NCI-H1694 treated with DMSO at 0.1 percent for 48 hours (cell line): ENCODE measurements at places on chromosomes 2 and 18.
A peak's percentile ranks its signal among the peaks of the same experiment; 100 is the strongest.

DNA sequence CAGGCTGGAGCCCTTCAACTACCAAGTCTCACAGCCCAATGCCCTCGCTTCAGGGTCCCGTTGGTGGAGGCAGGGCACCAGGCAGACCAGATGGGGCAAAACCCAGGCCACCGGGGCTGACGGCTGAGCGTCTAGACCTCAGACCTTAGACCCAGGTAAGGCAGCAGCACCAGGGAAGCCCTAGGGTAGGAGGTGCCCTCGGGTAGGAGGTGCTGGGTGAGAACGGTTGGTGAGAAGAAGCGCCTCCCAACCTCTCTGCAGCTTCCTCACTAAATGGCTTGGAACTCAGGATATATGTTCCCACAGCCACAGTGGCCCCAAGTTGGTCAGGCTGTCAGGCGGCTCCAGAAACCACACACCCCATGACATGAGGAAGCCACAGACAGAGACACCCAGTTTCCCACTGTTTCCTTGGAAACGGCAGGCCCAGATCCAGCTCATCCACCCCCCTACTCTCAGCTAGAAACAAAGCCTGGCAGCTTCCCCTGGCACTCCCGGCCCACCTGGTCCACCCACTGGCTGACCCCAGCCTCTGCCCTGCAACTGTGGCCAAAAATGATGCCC lies 13.1 kb upstream of the MLPH start:
- no peak for DNase-seq

DNA sequence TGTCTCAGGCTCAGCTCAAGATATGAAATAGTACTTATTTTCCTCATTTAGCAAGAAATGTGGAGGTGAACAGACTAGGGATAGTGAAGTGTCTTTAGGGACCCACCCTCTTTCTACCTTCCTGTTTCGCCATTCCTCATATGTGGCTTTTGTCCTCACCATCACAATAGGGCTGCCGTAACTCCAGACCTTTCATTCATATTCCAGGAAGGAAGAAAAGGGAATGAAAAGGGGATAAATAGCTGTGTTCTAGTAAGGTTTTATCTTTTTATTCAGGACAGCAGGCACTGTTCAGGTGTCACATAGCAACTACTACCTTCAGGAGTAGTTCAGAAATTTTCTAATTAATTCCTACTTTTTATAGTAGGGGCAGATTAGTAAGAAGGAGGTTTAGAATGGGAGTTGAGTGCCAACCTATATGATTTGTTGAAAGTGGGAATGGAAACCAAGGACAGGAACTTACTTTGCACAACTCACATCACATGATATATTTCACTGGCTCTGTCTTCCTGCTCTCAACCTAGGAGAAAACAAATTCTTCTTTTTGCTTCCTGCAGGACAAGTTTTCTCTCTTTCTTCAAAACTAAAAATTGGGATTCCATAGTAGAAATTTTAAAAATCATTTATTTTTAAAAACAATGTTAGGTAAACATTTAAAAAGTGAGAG lies 36.0 kb upstream of the HDAC4 start:
- no peak for DNase-seq

- peak; percentile 7 for DNase-seq
Measured at GRCh38 chr2:103959174-103960128, 894.5 kb upstream of the POU3F3 start.

DNA sequence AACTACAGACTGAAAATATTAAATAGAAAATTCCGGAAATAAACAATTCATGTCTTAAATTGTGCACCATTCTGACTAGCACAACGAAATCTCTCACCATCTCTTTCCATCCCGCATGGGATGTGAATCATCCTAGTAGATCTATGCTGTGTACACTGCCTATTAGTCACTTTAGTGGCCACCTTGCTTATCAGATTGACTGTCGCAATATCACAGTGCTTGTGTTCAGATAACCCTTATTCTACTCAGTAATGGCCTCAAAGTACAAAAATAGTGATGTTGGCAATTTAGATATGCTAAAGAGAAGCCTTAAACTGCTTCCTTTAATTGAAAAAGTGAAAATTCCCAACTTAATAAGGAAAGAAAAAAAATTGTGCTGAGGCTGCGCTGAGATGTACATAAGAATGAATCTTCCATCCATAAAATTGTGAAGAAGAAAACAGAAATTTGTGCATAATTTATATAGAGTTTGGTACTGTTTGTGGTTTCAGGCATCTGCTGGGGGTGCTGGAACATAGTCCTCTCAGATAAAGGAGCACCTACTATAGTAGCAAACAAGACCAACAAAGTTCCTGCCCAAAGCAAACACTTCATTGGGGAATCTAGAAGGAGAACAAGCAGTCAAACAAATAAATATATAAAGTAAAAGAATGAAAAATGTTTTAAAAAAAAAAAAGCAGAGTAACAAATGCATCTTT lies 12.0 kb downstream of the PSMD1 start:
- no peak for DNase-seq

- DNase-seq: no peak
Measured at GRCh38 chr2:230951396-230951795, 26.4 kb upstream of the GPR55 start.

GRCh38 chr2:170404846-170405245 lies 226.9 kb downstream of the MYO3B start:
- no peak for DNase-seq

DNA sequence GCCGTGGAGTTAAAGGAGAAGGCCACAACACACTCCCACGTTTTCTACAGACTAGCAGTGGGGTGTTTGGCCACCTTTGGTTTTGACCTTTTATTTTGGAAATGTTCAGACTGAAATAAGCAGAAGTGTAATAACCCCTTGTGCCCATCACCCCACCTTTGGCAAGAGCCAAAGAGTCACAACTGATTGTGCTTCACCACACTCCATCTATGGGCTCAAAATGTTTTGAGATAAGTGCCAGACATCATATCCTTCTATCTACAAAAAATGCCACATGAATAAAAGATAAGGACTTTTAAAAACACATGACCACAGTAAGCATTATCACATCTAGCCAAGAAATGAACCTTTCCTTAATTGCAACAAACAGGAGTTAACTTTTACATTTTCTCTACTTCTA lies 9.9 kb upstream of the GPR35 start:
- DNase-seq: no peak

GRCh38 chr2:30339071-30339470 lies 107.7 kb downstream of the LBH start:
- DNase-seq: no peak
